ENCODE measurements at places on chromosomes 7 and 10.

GRCh38 chr10:122263971-122264370, 7.1 kb upstream of the BTBD16 start:
- DNase-seq, result peak; percentile 3

DNA sequence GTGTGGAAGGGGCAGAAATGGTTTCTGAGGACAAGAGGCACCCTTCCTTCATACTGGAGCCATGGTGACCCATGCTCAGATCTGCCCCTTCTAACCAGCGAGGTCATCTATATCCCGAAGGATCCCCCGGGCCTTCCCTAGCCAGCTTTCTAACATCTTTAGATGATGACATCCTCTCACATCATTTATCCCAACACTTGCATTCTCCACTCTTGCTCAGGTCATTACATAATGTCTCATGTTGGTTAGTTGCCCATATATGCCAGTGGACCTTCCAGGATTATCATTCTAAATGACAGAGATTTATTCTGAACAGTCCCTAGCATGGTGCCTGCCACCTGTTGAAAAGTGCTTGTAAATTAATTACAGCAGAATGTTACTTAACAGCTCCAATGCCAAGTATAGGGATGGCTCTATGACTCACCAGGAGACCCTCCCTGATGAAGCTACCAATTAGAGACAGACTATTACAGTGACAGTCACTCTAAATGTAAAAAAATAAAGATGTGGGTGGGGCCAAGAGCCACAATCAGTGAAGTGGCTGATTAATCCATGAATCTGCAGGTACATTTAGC, 22.6 kb upstream of the ABLIM1 start:
- DNase-seq, result no peak

GRCh38 chr10:44967616-44968015, 8.0 kb downstream of the RASSF4 start:
- peak; percentile 65 for DNase-seq

GRCh38 chr10:28431139-28431538, 101.8 kb upstream of the WAC start:
- no peak for DNase-seq

DNA sequence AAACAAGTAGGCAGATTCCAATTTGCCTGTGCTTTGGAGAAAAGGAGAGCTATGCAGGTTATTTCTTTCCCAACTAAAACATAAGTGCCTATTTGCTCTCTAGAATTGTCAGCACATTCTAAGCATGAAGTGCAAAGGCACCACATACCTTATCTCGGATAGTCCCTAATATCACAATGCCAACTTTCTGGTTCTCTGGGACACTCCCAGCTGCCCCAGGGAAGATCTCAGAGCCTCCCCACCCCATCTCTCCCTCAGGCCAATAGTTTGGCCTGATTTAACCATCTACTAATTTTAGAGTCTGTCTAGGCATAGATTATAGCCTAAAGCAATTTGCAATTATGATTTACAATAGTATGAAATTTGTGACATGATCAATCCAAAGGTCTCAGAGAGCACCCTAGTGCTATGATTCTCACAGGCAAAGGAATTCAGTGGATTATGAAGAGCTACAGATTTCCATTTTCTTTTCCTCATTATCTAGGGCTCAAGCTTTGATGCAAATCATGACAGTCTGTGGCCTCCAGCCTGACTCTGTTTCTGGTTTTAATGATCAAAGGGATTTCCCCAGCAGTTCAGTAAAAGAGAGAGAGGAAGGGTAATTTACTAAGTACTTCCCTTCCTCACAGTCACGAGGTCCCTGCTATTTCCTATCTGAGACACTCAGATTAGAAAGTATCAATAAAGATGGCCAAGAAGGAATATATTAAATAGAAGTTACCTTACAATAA, 29.0 kb upstream of the IL6 start:
- DNase-seq, result no peak

DNA sequence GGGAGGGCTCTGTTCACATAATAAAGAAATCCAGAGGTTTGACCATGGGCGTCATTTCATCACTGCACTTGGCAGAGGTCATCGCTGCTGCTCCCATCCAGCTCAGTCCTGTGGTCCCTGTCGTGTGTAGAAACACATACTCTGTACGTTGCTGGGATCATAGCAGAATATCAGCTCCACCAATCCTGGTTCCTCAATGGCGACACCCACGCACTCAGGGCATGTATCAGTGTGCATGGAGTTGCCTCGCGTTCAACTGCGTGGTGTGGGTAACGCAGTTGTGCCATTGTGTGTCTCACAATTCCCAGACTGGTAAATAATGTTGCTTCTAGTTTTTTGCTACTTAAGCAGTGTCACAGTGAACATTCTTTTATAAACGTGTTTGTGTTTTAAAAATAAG, 111.1 kb downstream of the LHPP start:
- DNase-seq, result no peak

GRCh38 chr7:136027160-136027559, 50.0 kb upstream of the MTPN start:
- DNase-seq, result no peak

GRCh38 chr7:42726066-42726785, 185.6 kb downstream of the C7orf25 start:
- no peak for DNase-seq

GRCh38 chr7:99499371-99499720, 735 bp downstream of the ZNF394 start:
- DNase-seq, result no peak

DNA sequence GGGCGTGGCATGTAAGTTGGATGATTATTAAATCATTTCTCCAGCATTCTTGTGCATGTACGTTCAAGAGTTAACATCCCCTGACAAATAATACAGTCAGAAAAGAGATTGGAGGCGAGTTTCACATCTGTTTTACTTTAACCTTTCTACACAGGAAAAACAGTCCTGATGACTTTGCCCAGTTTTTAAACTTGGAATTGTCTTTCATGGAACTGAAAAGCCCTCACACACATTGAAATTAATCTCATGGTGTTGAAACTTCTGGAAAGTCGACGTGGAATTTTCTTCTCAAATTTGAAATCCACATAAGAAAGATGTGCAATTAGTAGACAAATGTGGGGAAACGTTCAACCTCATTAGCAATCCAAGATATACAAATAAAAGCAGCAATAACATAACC, 31.2 kb upstream of the ZNF438 start:
- no peak for DNase-seq

DNA sequence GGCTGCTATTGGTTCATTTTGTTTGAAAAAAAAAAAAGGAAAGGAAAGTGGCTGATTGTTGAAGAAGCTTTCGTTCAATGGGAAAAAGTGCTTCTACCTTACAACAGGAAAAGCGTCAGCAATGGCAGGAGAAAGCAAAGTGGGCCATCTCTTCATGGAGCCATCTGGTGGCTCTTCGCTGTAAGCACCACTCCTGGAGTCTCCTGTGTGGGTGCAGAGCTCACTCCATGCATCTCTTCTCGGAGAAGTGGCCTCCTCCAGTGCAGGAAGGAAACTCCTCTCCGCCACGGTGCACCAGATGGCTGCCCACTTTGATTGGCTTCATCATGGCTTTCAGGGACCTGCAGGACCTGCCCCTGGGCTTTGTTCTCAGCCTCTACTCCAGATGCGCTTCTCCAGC, 250.9 kb downstream of the PTEN start:
- no peak for DNase-seq

DNA sequence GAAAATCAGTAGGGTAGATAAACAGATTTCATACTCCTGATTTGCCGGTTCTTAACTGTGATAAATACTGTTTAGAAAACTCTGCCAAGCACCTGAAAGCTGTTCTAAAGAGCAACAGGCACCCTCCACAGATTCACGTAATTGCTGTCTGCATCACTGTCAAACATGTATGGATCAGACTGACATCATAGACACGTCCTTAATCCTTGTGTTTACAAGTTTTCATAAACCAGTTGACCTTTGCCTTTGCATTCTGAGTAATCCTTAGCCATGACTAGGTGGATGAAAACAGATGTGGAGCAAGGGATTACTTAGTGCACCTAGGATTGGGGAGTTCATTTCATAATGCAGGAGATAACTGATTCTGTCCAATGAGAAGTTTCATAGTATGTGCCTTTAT, 41.6 kb downstream of the SLC39A12 start:
- no peak for DNase-seq

DNA sequence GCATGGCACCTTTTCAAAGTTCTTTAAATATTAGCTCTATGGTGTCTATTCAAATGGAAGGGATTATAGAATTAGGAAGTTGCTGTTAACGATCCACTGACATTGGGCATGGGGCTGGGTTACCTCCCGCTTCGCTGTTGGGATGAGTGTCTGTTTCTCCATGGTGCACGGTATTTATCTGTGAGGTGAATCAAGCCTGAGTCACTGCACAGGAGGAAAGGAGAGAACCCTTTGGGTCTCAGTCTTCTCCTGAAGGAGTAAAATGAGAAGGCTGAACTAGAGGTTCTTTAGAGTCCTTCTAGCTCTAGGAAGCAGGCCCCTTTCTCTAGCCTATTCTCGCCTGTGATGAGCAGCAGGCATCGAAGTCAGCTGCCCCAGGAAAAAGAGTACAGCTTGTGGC, 7.3 kb downstream of the JCAD start:
- DNase-seq, result no peak

- no peak for DNase-seq
Measured at GRCh38 chr7:79037001-79037400, 416.5 kb downstream of the MAGI2 start.

DNA sequence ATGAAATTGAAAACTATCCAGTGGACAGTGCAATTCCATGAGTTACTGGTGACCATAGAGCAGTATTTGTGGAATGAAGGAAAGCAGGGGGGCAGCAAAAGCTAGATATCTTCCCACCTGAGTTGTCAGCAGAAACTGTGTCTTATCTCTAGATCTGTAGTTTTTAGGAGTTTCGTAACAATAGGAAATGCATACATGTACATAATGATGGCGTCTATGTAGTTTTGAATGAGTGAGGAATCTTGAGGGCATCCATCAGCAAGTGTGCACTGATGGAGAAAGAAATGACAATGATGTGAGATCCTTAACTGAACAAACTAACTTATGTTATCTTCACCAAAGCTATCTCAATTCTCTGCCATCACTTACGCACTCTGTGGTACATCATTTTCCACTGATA, 114.5 kb downstream of the LRRC4 start:
- DNase-seq, result no peak

DNA sequence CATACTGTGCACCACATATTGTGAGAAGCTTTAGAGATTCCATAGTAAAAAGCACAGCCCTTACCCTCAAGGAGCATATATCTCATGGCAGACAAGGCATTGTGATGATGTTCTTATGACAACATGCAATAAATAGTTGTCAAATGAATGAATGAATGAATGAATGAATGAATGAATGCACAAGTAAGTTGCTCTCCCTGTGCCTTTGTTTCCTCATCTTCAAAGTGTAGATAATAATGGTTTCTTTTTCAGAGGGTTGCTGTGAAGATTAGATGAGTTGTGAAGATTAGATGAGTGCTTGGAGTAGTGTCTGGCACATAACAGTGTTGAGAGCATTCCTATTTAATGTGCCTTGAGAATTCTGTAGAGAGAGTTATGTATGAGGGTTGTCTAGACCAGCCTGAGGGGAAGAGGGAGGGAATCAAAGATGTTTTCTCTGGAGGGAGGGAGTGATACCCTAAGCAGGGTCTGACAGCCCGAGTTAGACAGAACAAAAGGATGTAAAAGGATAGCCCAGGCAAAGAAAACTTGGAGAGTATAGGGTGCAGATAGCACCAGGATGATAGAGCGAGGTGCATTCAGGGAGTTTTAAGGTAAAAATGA, 217.2 kb downstream of the RELN start:
- DNase-seq, result no peak

DNA sequence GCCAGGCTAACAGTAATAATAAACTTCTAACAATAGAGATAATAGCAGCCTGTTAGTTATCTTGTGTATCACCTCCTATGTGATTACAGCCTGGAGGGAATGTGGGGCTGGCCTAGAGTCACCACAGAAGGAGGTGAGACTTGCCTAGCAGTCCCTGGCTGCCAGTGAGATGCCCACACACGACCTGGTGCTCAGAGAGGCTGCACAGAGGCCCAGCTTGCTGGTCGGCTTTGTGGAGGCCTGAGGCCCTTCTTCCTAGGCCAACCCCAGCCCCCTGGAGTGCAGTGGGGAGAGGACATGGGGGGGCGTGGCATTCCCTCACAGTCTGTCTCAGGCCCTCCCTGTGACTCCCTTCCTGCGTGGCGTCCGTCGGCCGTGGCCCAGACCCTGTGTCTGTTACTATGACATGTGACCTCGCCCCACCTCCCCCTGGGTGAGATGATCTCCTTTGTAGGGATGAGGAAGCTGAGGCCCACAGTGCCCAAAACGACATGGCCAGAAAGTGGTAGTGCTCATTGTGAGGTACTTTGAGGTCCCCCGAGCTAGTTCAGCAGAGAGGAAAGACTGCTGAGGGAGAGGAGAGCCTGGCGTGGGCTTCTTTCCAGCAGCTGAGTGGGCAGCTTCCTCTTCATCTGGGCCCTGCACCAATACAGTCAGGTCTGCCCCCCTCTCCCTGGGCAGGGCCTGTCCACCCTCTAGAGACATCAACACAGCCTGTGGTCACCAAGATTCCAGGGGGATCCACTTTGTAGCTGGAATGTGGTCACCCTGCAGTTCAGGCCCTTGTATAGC, 29.7 kb downstream of the UNC5B start:
- no peak for DNase-seq

All from suprapubic skin (tissue), 4 donors.